ENCODE measurements at places on chromosomes 6 and 20.

GRCh38 chr6:152295346-152295745 lies 341.8 kb downstream of the SYNE1 start:
- DNase-seq: no peak

- no peak for DNase-seq
Measured at GRCh38 chr6:37980222-37980595, 160.7 kb downstream of the ZFAND3 start.

GRCh38 chr6:91780270-91780669 lies 1193.4 kb upstream of the MAP3K7 start:
- DNase-seq: no peak

GRCh38 chr20:21450572-21450971 lies 53.2 kb upstream of the NKX2-4 start:
- no peak for DNase-seq

GRCh38 chr20:19725373-19725772 lies 32.7 kb upstream of the RIN2 start:
- no peak for DNase-seq

DNA sequence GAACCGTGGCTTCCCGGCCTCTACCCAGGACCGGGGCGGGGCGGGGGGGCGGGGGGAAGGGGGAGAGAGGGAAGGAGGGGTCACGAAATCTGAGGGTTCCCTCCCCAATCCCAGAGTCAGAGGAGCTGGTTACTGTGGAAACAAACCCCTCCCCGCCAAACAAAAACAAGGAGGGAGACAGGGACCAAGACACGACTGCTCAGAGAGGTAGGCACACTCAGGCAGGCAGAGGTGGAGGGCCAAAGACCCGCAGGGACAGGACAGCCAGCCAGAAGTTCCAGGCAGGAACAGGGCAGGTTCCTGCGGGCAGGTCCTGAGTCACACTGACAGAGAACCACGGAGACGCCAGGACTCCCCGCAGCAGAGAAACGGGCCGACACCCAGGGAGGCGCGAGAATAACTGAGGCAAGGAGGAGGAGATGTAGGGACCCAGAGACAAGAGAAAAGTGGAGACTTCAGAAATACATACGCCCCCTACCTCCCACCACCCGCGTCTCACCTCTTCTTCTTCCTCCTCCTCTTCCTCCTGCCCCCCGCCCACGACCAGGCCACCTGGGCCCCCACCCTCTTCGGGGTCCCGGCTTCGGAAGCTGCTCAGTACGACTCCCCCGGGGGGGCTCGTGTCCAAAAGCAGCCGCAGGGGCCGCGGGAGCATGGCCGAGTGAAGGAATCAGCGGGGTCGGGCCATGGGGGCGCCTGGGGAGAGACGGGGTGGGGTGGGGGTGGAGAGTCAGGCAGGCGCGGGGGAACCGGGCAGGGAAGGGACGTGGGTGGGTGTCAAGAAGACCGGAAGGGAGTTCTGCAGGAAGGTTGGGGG lies 578 bp downstream of the RGL2 start:
- peak; percentile 85 for DNase-seq

DNA sequence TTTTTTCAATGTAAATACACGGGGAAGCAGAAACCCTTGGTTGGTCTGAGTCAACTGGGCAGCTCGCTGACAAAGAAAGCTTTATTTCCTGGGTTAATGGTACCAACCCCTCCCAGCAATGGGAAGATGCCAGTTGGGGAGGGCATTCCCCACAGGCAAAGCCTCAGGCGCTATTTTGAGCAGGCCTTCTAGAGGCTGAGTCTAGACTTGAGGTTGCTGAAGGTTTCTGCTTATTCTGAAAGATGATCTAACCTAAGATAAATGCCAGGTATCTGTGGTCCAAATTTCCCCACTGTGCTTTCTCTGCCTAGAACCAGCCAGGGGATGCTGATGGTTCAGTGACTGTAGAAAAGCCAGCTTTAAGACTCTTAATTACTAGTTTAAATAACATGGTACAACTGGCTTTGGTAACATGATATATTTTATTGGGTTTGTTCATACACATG lies 172.5 kb upstream of the JARID2 start:
- no peak for DNase-seq

GRCh38 chr20:11716239-11716944 lies 201.3 kb upstream of the BTBD3 start:
- peak; percentile 83 for DNase-seq

DNA sequence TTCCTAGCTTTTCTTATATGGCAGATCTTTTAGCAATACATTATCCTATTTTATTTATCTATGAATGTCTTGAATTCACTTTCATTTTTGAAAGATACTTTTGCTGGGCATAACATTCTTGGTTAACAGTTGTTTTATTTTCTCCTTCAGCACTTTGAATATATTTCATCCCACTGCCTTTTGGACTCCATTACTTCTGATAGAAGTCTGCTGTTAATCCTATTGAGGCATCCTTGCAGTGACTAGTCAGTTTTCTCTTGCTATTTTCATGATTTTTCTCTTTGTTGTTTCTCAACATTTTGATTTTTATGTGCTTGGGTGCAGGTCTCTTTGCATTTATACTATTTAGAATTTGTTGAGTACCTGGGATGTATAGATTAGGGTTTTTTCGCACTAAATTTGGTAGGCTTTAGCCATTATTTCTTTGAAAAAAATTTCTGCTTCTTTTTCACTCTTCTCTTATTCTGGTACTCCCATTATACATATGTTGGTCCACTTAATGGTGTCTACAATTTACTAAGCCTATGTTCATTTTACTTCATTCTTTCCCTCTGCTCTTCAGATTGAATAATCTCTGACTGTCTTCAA lies 53.2 kb downstream of the PHACTR3 start:
- no peak for DNase-seq

GRCh38 chr20:48162621-48163020 lies 377.3 kb upstream of the SULF2 start:
- DNase-seq: no peak

DNA sequence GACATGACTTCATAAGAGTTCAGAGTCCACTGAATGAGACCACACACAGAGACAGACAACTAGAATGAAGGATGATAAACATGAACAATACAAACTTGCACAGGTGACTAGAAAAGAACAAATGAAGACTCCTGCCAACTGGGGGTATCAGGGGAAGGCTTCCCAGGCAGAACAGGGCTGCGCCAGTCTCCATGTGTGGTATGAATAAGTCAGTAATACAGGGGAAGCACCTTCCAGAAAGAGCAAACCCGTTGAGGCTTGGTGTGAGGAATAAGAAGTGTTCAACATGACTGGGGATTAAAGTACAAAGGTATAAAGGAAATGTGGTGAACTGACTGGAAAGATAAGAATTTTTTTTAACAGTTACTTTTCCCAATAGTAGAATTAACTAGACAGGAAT lies 3.7 kb upstream of the SLC17A2 start:
- DNase-seq: no peak

DNA sequence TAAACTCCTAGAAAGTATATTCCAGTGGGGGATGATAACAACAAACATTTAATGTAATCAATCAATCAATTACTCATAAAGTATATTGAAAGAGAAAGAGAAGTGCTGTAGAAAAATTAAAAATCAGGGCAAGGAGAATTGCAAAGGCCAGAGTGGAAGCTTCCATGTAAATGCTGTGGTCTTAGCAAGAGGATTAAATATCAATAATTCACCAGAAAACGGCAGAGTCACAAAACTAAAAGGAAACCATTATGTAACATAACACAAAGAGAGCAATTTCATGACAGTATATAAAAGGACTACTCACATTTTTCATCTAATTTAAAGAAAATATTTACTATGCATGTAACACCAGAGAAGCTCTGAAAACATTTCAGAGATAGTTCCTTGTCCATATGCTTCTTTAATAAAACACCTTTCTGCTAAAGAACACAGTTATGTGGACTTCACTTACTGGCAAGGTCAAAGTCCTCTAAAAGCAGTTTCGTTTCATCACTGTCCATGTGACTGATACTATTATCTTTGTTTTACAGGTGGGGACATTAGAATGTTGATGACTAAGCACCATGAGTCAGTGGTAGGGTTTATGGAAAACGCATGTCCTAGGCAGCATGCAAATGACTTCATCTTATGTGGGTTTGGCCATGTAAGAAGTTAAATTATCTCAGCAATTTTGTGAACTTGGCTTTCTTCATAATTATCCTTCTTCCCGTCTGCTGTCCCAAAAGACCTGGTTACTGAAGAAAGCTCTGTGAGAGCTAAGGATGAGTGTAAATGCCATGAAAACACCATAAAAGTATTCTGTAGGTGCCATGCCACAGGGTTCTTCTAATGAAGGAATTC lies 185.8 kb upstream of the TENT5A start:
- peak; percentile 86 for DNase-seq

Measured in HT-29 (cell line).